NCI-H1048 (cell line): ENCODE measurements at places on chromosomes 16 and 17.

GRCh38 chr17:77814091-77814772, 144.3 kb upstream of the TNRC6C start:
- DNase-seq = no peak

DNA sequence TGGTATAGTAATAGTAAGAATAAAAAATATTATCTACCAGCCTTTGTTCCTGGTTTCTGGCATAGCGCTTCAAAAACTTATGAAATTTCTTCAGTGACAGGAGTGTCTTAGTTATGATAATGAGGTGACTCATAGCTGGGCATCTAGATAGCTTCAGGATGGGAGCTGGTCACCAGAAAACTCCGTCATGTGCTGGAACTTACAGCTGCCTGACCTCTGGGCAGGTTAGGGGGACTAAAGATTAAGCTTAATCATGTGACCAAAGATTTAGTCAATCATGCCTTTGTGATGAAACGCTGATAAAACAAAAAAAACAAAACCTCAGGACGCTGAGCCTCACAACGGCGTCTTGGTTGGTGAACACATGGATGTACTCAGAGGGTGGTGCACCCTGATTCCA, 154.2 kb downstream of the MYO1D start:
- no peak for DNase-seq

DNA sequence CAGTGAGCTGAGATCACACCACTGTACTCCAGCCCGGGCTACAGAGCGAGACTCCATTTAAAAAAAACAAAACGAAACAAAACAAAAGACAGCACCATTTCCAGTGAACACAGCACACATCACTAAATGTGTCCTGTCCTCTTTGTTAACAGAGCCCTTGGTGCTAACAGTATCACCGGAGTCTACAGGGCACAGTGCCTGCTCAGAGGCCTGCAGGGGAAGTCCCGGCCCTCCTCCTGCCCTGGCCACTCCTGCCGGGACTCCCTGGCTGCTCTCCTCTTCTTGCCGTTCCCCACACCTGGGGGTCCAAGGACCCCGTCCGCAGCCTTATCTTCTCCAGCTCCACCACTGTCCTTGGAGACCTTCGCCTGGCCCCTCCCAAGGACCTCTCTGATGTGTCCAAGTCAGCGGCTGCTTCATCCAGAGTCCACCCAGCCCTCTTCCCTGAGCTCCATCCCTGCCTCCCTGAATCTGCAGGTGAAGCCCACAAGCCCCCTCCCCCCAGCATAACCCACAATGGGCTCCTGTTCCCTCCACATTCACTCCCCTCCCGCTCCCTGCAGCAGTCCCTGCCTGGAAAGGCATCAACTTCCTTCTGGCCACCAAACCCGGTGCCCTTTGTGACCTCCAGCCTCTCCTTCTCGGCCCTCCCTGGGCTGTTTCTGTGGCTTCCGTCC, 8.5 kb downstream of the TRPV1 start:
- no peak for DNase-seq

DNA sequence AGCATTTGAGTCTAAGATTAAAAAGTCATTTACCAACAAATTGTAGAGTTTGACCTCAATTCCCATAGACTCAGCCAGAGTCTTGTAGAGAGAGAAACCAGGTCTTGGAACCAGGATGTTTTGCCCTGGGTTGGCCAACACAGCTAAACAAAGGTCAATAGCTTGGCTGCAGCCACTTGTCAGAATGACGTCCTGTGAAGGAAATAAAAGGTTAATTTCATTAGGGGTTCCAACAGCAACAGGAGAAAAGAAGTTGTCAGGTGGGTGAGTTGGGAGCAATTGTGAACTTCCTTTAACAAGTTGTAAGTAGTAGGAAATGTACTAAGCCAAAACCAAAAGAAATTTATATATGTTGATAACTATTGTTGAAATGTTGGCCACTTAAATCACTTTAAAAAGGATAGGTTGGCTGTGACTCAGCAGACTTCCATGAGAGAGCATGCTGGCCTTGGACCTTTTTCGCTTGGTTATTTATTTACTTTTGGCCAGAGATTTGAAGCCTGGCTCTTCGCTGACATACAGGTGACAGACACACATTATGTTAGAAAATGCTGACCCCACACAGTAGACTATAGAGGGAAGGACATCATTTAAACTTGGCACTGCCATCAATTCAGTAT, 4.3 kb downstream of the TAT start:
- DNase-seq = no peak

DNA sequence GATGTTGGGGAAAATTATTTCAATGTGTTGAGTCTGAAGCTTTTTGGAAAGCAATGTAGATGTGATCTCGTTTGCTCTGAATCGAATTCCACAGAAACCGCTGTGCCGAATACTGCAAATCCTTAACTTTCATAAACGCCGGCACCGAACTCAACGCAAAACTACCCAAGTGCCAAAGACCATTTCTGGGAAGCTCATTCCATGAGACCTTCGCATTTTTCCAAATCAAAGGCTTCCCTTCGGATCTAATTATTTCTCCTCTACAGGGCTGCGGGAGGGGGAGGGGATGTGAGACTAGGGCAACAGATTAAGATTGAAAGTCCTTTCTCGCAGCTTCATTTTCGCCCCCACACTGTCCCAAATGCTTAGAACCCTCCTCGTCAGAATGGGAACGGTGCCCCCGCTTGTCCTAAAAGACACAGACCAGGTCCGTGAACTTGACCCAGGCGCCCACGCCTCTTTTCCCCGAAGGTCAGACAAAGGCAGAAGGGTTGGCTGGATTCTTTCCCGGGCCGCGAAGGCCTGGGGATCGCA, 4.0 kb downstream of the PRAC1 start:
- no peak for DNase-seq

DNA sequence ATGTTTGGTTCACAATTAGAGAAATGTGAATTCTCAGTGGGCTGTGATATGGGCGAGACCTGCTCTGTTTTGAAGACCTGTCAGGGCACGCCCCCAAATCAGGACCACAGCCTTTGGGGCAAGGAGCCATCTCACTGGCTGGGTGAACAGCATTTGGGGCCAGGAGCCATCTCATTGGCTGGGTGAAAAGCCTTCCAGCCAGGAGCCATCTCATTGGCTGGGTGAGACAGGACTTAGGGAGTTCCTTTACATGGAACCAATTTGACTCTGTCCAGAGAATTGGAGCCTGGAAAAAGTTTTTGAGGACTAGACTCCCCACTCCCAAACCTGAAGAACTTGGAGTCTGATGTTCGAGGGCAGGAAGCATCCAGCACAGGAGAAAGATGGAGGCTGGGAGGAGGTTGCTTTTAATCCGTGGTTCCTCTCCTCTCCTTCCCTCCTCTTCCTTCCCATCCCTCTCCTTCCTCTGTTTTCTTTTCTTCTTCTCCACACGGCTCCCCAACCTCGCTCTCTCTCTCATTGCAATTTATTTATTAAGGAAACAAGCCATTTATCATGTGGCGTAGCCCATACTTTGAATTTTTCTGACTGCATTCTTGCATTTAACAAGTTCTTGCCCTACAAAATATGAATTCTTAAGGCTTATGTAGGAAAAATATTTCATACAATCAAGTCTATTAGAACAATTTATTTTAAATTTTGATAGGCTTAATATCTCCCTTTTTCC, 19.7 kb downstream of the FOXL1 start:
- no peak for DNase-seq

DNA sequence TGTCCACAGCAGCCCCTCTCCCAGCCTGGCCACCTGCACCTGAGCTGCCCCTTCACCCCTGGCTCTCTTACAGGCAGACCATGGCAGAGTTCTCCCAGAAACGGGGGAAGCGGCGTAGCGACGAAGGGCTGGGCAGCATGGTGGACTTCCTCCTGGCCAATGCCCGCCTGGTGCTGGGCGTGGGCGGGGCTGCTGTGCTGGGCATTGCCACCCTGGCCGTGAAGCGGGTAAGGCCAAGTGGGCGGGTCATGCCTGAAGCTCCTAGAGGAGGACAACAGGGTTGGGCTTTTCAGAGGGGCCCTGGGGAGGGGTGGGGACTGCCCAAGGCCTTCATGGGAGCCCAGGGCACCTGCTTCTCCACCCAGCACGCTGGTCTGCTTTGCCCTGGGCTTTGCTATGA, 2.2 kb downstream of the MIEF2 start:
- DNase-seq = no peak

GRCh38 chr17:60089096-60089806, 10.5 kb upstream of the HEATR6 start:
- DNase-seq = no peak

GRCh38 chr16:8236816-8237215, 353.5 kb downstream of the TMEM114 start:
- no peak for DNase-seq

DNA sequence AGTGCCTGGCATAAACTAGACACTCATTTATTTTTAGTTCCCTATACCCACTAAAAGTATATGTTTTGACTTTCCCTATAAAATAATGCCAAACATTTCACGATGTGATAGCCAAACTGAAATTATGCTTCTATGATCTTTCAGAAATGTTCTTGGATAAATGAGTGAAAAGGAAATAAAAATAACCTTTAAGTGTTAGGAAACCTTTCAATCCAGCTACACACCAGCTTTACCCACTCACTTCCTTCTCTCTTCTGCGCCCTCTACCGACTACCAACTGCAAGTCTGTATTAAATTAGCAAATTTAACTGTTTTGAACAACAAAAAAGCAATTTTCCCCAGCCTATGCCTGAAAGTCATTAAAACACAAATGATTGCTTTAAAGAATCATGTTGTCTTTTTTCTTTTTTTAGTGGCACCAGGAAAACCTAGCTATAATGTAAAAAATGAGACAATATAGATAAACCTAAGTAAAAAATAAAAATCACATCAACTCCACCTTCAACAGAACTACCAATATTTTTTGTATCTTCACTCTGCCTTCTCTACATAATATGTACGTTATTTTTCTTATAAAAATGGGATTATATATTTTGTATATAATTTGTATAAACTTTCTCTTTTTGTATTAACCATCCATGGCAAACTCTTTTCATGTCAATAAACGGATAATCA, 13.2 kb upstream of the TMEM100 start:
- no peak for DNase-seq
